ENCODE measurements at places on chromosomes 5 and 9. TPM values are rescaled to one million over a fixed set of nuclear protein-coding genes. Genes with fewer than 3 reads are reported as not detected.

CAMK4 gene
- 0.23 TPM for polyA plus RNA-seq

NUP214 gene
- 13.7 TPM for polyA plus RNA-seq

EPB41L4A gene
- 10.6 TPM for polyA plus RNA-seq

BASP1 gene
- 1.3 TPM for polyA plus RNA-seq

NMUR2 gene
- not detected for polyA plus RNA-seq

AGGF1 gene
- polyA plus RNA-seq = 6.1 TPM

IL12B gene
- polyA plus RNA-seq = not detected

RIGI gene
- 1.9 TPM for polyA plus RNA-seq

ARL10 gene
- 4.8 TPM for polyA plus RNA-seq

DNA sequence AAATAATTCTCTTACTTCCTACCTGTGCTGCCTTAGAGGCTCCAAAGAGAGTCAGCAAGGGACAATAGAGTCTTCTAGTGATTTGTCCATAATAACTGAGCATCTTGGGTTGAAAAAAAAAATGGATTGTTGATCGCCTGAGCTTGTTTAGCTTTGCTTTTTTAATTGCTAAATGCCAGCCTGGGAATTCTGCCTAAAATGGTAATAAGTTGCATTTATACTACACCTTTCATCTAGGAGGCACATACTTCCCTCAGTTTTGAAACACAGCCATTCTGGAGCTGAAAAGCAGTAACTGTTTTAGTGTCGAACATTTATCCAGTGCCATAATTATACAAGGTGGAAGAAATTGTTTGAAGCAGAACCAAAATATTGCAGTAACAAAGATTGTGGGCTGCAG lies 421.3 kb downstream of the CAAP1 start:
- H3K27me3 ChIP-seq = no peaks in the 10 kb centered on the region
- H3K36me3 ChIP-seq = no peaks in the 10 kb centered on the region
- DNase-seq = no peak
- H3K4me1 ChIP-seq = no peaks in the 10 kb centered on the region
- no peak overlapping the region for H3K27ac ChIP-seq
- H3K4me3 ChIP-seq = no peak overlapping the region

GRCh38 chr5:154753792-154754191 lies 1.4 kb upstream of the LARP1 start:
- no peaks in the 10 kb centered on the region for H3K27me3 ChIP-seq
- H3K4me1 ChIP-seq = peaks cover 16% of the 10 kb centered on the region
- H3K36me3 ChIP-seq = no peaks in the 10 kb centered on the region
- DNase-seq = peak; percentile 71

DNA sequence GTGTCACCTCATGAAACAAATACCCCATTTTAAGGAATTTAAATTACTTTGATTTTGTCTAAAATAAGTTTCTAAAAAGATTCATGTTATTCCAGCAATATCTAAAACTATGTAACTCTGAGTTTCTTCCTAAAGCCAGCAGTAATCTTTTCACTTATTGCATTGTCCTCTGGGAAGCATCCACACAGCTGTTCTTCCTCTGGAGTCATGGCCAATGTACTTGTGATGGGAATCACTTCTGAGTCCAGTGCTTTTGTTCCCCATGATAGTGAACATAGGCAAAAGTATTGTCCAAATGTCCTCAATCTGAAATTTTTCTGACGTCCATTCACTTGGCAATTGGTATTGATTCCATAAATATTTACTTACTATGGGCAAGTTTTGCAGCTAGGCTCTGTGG lies 125.0 kb downstream of the STARD4 start:
- H3K4me1 ChIP-seq = no peaks in the 10 kb centered on the region
- H3K4me3 ChIP-seq = no peak overlapping the region
- no peaks in the 10 kb centered on the region for H3K27me3 ChIP-seq
- no peak for DNase-seq
- H3K36me3 ChIP-seq = no peaks in the 10 kb centered on the region

- no peaks in the 10 kb centered on the region for H3K4me1 ChIP-seq
- no peaks in the 10 kb centered on the region for H3K27me3 ChIP-seq
- H3K36me3 ChIP-seq = no peaks in the 10 kb centered on the region
- DNase-seq = no peak
- no peak overlapping the region for H3K27ac ChIP-seq
These were observed 62.0 kb downstream of the CAVIN4 start for GRCh38 chr9:100639854-100640253.

- H3K27me3 ChIP-seq = no peaks in the 10 kb centered on the region
- H3K36me3 ChIP-seq = peaks cover 85% of the 10 kb centered on the region
- no peak for DNase-seq
- no peak overlapping the region for H3K4me3 ChIP-seq
- H3K27ac ChIP-seq = no peak overlapping the region
- peaks cover 5% of the 10 kb centered on the region for H3K4me1 ChIP-seq
These were observed 42.8 kb downstream of the ACO1 start for GRCh38 chr9:32427111-32427873.

GRCh38 chr9:98365227-98365669 lies 109.8 kb upstream of the TBC1D2 start:
- H3K4me1 ChIP-seq = no peaks in the 10 kb centered on the region
- no peaks in the 10 kb centered on the region for H3K27me3 ChIP-seq
- H3K4me3 ChIP-seq = no peak overlapping the region
- no peaks in the 10 kb centered on the region for H3K36me3 ChIP-seq
- no peak for DNase-seq

DNA sequence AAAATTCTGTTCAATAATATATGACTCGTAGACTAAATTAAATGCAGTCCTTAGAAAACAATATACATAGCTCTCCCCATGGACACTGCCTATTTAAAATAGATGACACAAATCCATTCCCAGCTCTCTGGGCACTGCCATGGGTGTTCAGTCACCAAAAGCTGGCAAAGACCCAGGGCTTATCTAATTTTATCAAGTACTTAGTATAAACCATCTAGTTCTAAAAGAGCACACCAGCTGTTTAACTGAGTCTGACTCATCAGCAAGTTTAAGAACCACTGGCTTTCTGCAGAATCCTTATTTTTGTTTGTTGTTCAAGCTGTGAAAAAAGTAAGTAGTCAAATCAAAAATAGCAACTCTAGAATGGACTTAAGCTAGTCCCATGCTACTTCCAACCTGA lies 107.6 kb downstream of the PLPP1 start:
- H3K4me1 ChIP-seq = peaks cover 40% of the 10 kb centered on the region
- H3K27ac ChIP-seq = peak overlapping the region; percentile 11
- H3K27me3 ChIP-seq = no peaks in the 10 kb centered on the region
- H3K4me3 ChIP-seq = no peak overlapping the region

DNA sequence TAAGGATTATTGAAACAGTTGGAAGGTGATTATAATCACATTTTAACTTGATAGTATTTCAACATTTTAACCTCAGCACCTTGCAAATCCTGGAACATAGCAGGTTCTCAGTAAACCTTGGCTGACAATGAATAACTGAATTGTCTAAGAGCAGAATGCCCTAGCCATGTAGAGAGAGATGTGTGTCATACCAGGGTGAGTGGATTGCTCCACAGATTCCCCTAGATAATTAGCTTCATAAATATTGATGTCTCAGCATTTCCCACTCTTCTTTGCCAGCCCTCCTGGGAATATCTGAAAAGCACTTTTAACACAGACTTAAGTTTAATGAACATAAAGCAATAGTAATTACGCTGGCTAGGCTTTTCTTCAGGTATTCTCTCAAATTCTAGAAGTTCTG lies 363.5 kb downstream of the MAN2A1 start:
- H3K4me1 ChIP-seq = no peaks in the 10 kb centered on the region
- no peaks in the 10 kb centered on the region for H3K36me3 ChIP-seq
- H3K27ac ChIP-seq = no peak overlapping the region
- DNase-seq = no peak
- no peaks in the 10 kb centered on the region for H3K27me3 ChIP-seq

GRCh38 chr5:123088031-123088805 lies 823 bp upstream of the PRDM6 start:
- H3K4me1 ChIP-seq = peaks cover 28% of the 10 kb centered on the region
- peak overlapping the region; percentile 51 for H3K4me3 ChIP-seq
- peaks cover 73% of the 10 kb centered on the region for H3K27me3 ChIP-seq
- DNase-seq = peak; percentile 53

DNA sequence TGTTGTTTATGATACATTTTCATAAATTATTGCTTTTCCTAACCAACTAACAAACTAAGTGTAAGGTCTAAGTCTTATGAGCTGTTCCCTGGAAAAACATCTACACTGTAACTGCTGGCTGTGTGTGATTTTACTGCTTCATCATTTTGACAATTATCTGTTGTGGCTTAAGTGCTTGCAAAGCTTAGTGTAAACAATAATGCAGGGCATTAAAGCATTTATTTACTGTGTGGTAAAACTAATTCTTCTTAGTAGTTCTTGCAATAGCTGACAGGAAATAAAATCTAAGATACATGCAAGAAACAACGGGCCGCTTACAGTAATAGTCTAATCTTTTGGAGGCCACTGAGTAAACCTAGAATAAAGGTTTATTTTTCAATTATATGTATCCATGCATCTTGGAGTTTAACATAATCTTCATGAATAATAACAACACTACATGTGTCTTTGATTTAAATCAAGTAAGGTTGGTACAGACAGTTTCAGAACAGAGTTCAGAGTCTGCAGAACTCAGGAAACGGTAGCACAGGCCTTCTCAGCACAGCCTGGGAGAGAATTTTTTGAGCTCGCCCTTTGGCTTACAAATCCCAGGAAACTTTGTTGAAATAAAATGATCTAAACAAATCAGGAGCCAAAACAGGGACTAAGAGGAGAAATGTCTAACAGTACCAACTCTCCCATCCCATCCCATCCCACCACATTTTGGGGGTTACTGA lies 473.1 kb downstream of the NR2F1-AS1 start:
- no peak overlapping the region for H3K4me3 ChIP-seq
- H3K27me3 ChIP-seq = no peaks in the 10 kb centered on the region
- no peak overlapping the region for H3K27ac ChIP-seq
- no peak for DNase-seq

- DNase-seq = peak; percentile 73
- H3K4me3 ChIP-seq = peak overlapping the region; percentile 28
- no peak overlapping the region for H3K27ac ChIP-seq
- no peaks in the 10 kb centered on the region for H3K27me3 ChIP-seq
- no peaks in the 10 kb centered on the region for H3K4me1 ChIP-seq
These were observed 4.5 kb downstream of the FANCC start for GRCh38 chr9:95313010-95313498.

DNA sequence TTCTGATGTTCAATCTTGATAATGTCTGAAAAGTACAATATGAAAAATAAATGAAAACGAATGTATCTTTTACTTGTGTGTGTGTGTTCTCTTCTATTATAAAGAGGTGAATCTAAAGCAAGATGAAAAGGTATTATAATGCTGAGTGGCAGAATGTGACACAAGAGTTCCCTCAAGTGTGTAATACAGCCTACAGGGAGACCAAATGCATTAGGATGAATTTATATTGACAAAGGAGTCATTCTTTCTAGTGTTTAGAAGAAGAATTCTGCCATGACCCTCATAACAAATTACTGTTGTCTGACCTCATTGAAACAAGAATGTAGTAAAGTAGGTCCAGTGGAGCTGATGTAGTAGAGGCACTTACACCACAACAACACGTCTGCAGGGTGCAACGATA lies 1119.0 kb upstream of the CDH10 start:
- H3K27ac ChIP-seq = no peak overlapping the region
- no peaks in the 10 kb centered on the region for H3K4me1 ChIP-seq
- no peaks in the 10 kb centered on the region for H3K27me3 ChIP-seq
- no peak overlapping the region for H3K4me3 ChIP-seq
- H3K36me3 ChIP-seq = no peaks in the 10 kb centered on the region

GRCh38 chr9:69809304-69809863 lies 11.2 kb upstream of the CFAP95 start:
- H3K4me3 ChIP-seq = no peak overlapping the region
- no peaks in the 10 kb centered on the region for H3K36me3 ChIP-seq
- DNase-seq = no peak

GRCh38 chr5:180595381-180596114 lies 4.2 kb upstream of the SCGB3A1 start:
- peaks cover 22% of the 10 kb centered on the region for H3K27me3 ChIP-seq
- H3K4me3 ChIP-seq = no peak overlapping the region
- H3K36me3 ChIP-seq = no peaks in the 10 kb centered on the region
- H3K27ac ChIP-seq = no peak overlapping the region
- peaks cover 6% of the 10 kb centered on the region for H3K4me1 ChIP-seq

DNA sequence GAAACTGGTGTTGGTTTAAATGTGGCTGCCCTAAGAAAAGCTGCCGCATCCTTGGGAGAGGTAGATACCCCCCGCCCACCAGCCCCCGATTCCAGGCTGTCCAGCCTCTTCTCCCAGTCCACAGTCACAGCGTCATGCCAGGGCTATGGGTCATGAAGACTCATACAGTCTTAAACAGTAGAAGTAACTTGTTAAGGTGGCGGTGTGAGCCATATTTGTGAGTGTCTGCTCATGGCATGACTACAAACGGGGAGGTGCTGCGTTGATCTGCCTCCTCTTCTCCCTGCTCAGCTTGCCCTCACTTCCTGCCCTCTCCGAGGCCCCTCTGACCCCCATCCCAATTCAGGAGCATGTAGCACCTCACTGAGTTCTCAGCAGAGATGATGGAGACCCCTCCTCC lies 20.8 kb downstream of the FGD3 start:
- no peak overlapping the region for H3K4me3 ChIP-seq
- H3K36me3 ChIP-seq = no peaks in the 10 kb centered on the region
- no peak overlapping the region for H3K27ac ChIP-seq
- DNase-seq = no peak
- H3K4me1 ChIP-seq = no peaks in the 10 kb centered on the region

GRCh38 chr5:9930156-9930555 lies 300.0 kb upstream of the TAS2R1 start:
- H3K4me1 ChIP-seq = no peaks in the 10 kb centered on the region
- H3K36me3 ChIP-seq = no peaks in the 10 kb centered on the region
- H3K27ac ChIP-seq = no peak overlapping the region

- no peaks in the 10 kb centered on the region for H3K36me3 ChIP-seq
- no peaks in the 10 kb centered on the region for H3K27me3 ChIP-seq
- no peak overlapping the region for H3K27ac ChIP-seq
- H3K4me1 ChIP-seq = no peaks in the 10 kb centered on the region
These were observed 16.3 kb downstream of the FAM163B start for GRCh38 chr9:133592731-133593409.

DNA sequence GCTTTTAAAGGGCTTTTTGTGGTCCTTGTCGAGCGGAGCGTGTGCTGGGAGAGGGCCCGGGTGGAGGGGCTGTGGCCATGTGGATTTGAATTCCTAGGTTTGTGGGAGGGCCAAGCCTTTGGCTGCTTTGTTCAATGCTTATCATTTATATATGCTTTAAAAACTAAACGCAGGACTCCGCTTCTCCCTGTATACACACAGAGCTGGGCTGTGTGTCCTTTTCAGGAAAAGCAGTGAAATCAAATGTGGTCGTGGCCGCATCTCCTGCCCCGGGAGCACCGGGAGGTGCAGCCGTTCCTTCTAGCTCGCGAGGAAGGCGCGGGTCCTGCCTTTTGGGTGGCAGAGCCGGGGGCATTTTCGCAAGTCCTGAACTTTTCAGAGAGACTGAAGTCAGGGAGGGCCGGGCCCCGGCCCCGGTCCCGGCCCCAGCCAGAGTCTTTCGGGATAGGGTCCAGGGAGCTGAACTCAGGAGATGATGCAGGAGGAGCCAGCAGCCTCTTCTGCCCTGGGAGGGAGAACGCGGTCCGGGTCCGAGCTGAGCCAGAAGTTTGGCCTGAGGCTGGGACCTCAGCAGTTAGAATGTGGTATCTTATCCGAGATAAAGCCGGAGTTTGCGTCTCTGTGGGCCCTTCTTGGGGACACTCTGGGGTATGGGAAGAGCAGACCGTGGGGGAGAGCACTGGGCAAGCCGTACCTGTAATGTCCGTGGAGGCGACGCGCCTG lies 158.8 kb downstream of the C9orf152 start:
- H3K36me3 ChIP-seq = no peaks in the 10 kb centered on the region
- peaks cover 3% of the 10 kb centered on the region for H3K4me1 ChIP-seq
- peak overlapping the region; percentile 88 for H3K4me3 ChIP-seq
- H3K27me3 ChIP-seq = no peaks in the 10 kb centered on the region
- no peak for DNase-seq

Measured in heart left ventricle (tissue), 16 donors.